ENCODE measurements at places on chromosomes 5 and 9. TPM values are rescaled to one million over a fixed set of nuclear protein-coding genes. Genes with fewer than 3 reads are reported as not detected.

Gene IGFBPL1
- total RNA-seq, result 2.5 TPM

Gene IL9
- total RNA-seq, result not detected

Gene SAPCD2
- 25.3 TPM for total RNA-seq

Gene PTGES
- 139 TPM for total RNA-seq

Gene MLANA
- total RNA-seq, result not detected

Gene SPINK1
- total RNA-seq, result 0.74 TPM

Gene MRPS2
- total RNA-seq, result 130 TPM
